ENCODE measurements at places on chromosomes 11 and 22. TPM values are rescaled to one million over a fixed set of nuclear protein-coding genes. Genes with fewer than 3 reads are reported as not detected.

DNA sequence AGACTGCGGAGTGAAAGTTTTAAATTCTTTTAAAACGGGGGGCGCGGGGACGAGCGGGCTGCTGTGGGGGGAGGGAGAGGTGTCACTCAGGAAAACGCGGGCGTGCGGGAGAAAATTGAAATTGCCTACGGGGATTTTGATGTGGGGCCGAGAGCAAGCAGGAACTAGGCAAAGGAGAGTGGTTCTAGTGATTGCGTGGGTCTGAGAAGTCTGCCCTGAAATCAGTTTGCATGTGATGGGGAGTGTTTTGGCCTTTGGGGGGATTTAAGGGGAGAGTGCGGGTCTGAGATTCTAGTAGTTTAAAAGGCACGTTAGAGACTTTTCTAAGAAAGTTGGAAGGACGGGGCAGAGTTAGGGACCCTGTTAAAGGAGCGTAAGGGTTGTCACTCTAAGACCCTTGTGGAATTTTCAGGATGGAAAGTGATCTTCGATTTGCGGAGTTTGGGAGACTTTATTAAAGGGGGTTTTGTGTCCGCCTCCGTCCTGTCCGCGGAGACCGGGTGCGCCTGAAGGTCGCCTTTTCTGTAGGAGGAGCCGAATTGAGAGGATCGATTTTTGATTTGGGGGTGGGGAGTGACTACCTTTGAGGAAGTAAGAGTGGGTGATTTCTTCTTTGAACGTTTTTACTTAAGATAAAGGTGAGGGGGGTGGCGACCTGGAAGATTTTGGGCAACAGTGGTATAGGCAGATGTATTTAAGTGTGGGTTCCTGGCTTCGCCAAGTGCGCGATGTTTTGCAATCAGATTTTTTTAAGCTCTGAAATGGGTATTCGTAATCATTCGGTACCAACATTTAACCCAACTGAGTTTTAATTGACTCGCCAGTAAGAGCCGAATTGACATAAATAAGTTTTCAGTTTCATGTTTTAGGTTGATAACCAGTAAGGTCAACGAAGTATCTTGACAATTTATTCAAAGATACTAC is 1.1 kb downstream of the EED start:
- DNase-seq = peak; percentile 5

The PTPN5 gene
- not detected for total RNA-seq

The C22orf42 gene
- not detected for total RNA-seq

The ABCC8 gene
- 14.0 TPM for total RNA-seq

DNA sequence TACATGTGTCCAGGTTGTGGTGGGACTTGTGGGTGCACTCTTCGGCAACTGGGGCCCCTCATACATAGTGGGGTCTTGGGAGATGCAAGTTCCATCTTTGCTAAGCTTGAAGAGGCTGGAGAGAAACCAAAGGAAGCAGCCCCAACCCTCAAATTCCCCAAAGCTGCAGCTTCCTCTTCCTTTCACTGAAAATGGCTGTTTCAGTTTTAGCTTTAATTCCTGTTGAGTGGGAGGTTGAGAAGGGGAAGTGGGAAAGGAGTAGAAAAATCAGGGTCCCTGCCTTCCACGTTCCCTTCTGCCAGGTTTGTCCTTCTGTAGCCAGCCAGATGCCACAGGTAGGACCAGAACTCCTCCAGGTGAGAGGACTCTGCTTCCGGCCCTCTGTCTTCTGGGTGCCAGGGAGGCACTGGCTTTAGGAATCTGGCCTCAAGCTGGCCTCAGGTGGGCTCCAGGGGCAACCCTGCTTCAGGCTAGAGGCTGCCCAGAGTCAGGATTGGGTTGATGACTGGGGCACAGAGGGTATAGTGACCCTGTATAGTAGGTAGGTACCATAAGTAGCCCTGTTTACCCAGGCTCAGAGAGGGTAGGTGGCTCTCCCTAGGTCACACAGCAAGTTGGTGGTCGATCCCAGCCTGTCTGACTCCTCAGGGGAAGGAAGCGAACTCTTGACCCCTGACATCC is 16.2 kb downstream of the P2RY6 start:
- DNase-seq = no peak

The CABP2 gene
- not detected for total RNA-seq

The TIGD3 gene
- total RNA-seq = 0.34 TPM

DNA sequence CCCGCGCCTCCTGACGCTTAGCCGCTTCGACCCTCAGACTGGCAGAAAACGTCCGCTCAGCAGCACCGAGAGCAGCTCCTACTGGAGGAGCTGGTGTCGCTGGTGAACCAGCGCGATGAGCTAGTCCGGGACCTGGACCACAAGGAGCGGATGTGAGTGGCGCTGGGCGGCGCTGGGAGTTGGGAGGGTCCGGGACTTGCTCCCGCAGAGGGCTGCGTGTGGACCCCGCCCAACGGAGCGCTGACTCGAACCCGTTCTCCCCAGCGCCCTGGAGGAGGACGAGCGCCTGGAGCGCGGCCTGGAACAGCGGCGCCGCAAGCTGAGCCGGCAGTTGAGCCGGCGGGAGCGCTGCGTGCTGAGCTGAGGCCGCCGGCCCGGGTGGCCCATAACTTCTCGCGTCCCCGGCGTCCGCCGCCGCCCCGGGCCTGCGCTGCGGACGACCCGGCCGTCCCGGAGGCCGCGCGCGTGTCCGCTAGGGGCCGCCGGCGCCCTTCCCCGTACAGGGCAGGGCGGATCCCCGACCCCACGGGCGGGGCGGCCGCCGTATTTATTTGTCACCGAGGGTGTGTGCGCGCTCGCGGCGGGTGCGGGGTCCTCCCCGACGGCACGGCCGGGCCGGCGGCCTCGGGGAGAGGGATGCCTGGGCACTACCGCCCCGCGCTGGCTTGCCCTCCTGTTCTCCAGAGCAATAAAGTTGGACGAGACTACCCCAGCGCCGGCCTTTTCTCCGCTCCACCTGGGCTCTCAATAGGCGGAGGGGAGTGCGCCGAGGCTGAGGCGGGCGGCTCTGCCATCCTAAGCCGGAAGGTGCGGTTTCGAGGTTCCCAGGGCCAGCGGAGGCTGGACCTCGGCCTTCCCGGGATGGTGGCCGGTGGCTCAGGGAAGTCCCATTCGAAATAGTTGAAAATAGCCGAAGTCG is 3.4 kb downstream of the KCNK7 start:
- peak; percentile 62 for DNase-seq

DNA sequence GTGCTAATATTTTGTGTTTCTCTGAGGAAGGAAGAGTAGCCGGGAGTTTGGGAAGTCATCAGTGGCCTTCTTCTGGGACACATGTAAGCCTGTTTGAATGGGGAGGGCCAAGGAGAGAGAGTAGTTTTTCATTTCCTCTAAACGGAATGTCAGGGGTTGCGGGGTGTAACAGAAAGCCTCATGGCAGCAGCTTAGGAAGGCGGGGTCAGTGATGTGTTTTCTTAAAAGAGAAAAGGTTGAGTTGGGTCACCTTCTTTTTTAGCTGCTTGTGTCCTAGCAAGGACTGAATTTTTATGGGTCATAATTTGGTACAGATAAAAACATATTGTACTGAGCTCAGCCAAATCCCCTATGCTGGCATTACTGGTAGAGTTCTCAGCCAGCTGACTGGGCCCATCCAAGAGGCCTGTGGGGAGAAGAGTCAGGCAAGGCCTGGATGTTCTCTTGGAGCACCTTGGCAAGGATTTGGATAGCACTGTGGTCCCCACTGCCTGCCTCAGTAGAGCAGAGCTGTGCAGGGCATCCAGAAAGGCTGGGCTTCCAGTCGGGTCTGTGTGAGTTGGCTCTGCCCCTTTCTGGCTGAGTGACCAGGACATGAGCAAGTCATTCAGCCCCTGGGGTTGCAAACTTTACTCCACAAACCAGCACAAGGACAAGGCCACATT is 29.4 kb upstream of the NAV2 start:
- peak; percentile 51 for DNase-seq

DNA sequence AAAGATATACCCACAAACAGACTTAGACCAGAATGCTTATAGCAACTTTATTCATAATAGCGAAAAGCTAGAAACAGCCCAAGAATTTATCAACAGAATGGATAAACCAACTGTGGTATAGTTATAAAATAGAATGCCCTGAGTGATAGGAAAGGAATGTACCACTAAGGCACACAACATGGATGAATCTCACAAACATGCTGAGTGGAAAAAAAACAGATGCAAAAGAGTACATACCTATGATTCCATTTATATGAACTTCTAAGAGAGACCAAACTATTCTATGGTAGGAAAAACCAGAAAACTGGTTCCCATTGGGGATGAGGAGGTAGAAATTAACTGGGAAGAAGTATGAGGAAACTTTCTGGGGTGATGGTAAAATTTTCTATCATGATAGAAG is 40.4 kb upstream of the GRIK4 start:
- DNase-seq = no peak

The VWCE gene
- total RNA-seq = 1.4 TPM

- no peak for DNase-seq
Observed at GRCh38 chr11:26730414-26731083, 8.7 kb upstream of the SLC5A12 start.

GRCh38 chr11:96215826-96216225 is 127.2 kb downstream of the MAML2 start:
- no peak for DNase-seq

DNA sequence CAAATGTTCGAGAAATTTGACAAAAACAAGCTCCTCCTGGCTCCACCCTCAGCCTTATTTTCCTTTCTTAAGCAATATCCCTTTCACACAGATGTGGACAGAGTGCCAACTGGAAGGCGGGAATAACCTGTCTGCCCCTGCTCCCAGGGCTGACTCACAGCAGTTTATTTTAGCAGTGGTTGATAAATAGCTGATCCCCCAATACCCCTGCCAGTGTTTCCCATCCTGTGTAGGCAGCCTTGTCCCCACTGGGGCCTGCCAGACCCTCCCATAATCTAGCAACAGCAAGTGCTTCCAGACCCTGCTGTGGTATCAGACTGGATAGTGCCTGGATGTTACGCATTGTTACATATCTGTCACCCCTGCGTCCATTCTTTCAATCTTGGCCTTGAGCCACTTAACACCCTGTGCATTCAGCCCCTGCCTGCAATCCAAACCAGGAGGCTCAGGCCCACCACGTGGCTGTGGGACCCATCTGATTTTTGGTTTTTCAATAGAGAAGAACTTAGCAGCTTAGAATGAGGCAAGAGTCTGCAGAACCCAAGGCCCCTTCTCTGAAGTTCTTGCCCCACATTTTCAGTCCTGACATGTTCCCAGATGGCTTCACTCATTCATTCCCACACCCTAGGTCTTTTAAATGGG is 53.7 kb downstream of the PARVA start:
- DNase-seq = peak; percentile 39

The FGF19 gene
- total RNA-seq = not detected

GRCh38 chr22:50481045-50481439 is 301 bp upstream of the ADM2 start:
- no peak for DNase-seq

The SHANK3 gene
- 21.2 TPM for total RNA-seq

The AQP11 gene
- total RNA-seq = 5.6 TPM

GRCh38 chr11:96013461-96014213 is 89.7 kb upstream of the MTMR2 start:
- DNase-seq = no peak

GRCh38 chr11:76228071-76228874 is 22.0 kb upstream of the WNT11 start:
- no peak for DNase-seq

The CCDC87 gene
- 2.1 TPM for total RNA-seq

DNA sequence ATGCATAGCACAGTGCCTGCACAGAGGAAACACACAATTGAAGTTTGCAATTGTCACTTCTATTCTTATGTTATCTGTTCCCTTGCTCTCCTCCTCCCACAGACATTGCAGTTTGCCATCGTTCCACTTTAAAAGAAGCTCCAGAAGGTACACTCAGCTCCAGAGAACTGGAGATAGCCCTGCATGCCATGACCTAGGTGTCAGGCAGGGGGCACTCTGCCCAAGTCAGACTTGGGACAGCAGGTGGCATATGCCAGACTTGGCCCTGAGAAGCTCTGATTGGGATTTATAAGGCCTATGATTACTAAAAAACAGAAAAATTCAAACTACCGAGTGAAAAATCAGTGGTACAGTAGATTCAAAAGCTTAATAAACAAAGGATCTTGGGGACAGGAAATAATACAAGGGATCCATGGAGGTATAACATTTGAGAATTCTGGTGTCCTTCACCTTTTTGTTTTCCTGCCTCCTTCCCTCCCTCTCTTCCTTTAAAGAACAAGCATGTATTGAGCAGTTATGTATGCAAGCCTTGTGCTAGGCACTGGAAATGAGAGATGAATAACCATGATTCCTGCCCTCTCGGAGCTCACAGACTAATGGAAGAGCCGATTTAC is 40.0 kb downstream of the TENM4 start:
- DNase-seq = peak; percentile 74

The OR8B12 gene
- not detected for total RNA-seq

The CRYBA4 gene
- not detected for total RNA-seq

DNA sequence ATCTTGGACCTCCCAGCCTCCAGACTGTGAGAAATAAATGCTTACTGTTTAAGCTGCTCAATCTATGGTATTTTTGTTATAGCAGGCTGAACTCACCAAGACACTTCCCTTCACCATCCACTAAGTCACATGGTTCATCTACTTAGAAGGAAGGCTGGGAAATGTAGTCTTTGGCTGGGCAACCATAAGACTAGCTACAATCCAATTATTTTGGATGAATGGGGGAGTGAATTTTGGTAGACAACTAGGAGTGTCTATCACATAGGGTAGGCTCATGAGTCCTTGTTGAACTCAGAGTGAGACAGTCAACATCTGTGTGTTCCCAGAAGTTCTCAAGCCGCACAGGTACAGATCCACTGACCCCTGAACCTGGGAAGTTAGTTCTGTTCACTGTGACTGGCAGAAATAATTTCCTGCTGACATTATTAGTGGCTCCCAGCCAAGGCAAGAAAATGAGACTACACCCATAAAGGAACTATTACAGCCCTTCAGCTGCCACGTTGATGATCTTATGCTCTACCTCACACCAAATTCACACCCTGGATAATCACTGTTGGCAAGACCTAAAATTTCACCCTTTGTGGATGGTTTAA is 3.1 kb upstream of the SLC35C1 start:
- no peak for DNase-seq

The DLG2 gene
- total RNA-seq = 29.4 TPM

GRCh38 chr22:48893288-48894063 is 934.2 kb downstream of the BRD1 start:
- no peak for DNase-seq
